ENCODE measurements at places on chromosomes 11 and 22.

DNA sequence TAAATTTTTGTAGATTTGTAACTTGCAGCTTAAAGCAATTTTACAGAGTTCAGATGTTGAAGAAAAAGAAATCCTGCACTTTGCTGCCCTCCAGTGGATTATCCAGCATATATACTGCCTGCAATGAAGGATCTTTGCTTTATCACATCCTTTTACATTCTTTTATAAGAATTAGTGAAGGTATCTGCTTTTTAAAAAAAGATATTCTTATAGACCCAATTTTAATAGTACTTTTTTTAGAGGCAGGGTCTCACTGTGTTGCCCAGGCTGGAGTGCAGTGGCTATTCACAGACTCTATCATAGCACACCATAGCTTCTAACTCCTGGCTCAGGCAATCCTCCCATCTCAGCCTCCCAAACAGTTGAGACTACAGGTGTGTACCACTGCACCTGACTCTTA, 60.7 kb downstream of the TTC17 start:
- peak; percentile 5 for DNase-seq

GRCh38 chr11:64924910-64925284, 408 bp downstream of the PPP2R5B start:
- no peak for DNase-seq

- DNase-seq = no peak
These were observed 75.8 kb downstream of the RAB30 start for GRCh38 chr11:82995754-82996398.

- no peak for DNase-seq
These were observed 191.4 kb downstream of the HIPK3 start for GRCh38 chr11:33448461-33449130.

GRCh38 chr11:122044086-122044485, 71.9 kb downstream of the BLID start:
- DNase-seq = no peak

GRCh38 chr22:23857606-23858483, at the start of gene SLC2A11:
Gene SLC2A11, plus strand, starts transcription at chr22:23857875. Its CDS starts 125 bp downstream, at chr22:23858000.
- peak; percentile 88 for DNase-seq

DNA sequence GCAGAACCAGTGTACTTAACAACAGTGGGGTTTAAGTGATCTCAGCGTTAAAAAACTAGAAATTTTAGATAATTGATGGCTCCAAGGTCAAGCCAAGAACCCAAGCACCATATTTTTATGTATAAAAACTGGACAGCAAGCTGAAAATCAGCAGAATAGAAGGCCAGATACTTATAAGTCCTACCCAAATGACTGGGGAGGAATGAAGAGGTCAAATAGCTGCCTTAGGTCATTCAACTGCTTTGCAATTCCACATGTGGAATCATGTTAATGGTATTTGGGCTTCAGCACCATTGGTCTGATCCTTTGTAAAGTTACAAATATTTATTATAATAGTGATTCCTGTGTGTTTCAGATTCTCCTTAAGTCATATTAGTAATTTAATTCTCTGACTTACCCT, 108.4 kb downstream of the FAT3 start:
- DNase-seq = peak; percentile 88

GRCh38 chr22:37122598-37123180, 13.2 kb upstream of the TMPRSS6 start:
- no peak for DNase-seq

- DNase-seq = peak; percentile 82
These were observed 38.9 kb downstream of the FZD4 start for GRCh38 chr11:86916330-86916729.

All from HS-27A (cell line).